ENCODE measurements at places on chromosomes 3 and 15.

DNA sequence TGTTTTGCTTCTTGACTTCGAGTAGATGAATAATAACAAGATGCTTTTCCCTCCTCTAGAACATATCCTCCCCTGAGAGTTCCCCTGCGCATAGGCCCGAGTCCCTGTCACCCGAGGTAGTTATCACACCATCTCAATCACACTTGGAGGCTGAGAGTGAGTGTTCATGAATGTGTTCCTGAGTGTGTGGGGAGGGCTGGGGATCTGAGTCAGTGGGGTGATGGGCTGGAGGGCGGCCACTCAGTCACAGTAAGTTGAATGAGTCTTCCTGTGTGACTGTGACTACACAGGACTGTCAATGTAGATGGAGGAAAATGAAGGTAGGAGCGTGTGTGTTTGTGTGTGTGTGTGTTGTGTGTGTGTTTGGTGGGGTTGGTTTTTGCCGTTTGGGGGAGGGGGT is 71.0 kb downstream of the SETD5 start:
- no peak for DNase-seq

DNA sequence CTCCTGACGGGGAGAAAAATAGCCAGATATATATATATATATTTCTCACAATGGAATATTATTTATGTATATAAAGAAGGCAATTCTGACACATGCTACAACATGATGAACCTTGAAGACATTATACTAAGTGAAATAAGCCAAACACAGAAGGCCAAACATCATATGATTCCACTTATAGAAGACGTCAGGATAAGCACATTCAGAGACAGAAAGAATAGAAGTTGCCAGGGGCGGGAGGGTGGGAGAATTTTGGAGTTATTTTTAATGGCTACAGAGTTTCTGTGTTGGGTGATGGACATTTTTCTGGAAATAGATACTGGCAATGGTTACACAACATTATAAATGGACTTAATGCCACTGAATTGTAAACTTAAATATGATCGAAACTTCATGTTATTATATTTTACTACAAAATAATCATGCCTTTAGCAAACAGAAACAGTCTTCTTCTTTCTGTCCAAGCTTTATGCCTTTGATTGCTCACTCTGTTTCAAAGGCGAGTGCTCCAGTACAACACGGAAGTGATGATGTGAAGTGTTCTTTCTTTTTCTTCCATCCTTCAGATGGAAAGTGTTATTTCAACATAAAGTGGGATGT is 514.0 kb downstream of the OCA2 start:
- no peak for DNase-seq

DNA sequence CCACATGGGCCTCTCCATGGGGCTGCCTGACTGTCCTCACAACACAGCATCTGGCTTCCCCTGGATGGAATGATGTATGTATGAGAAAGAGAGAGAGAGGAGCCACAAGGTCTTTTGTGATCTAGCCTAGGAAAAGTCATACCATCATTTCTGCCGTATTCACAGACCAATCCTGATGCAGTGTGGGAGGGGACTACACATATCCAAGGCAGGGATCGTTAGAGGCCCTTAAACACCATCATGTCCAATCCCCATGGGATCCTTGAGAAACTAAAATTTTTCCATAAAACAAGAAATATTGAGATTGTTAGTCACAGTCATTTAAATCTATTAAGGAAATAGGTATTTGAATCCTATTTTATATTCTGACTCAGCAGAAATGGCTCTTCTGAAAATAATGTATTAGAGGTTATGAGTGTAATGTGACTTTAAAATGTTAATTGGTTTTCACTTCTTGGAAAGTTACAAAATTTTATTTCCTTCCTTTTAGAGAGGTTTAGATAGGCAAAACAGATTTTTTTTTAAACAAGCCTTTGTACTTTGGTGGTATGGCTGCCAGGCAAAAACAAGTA is 65.1 kb upstream of the TSC22D2 start:
- DNase-seq, result no peak

DNA sequence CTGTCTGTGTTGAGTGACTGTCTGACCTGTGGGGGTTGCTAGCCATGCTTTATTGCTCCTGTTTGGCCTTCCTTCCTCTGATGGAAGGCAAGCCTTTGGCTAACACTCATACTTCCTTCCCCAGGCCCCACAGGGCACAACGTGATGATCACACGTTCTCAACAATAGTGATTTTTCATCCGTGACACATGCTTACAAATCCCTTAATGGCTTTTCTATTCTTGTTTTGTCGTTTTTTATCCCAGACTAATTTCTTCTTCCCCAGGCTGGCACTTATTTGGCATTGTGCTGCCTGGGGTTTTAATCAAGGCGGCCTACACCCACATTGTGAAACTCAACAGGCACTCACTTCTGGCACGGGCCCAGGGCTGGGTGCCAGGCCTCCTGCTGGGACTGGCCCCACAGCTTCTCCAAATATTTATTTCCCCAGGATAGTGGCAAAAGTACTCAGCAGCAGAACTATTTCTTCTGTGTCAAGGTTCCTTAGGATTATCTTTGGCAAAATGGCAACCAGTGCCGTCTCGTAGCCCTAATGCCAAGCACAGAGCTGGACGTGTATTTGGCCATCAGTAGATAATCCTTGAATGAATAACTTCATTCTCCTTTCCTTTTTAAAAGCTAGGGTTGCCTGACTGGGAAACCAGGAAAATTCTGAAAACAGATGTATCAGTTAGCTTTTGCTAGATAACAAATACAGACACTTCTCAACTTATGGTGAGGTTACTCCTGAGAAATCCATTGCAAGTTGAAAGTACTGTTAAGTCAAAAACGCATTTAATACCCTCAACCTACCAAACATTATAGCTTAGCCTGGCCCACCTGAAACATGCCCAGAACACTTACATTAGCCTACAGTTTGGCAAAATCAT is 30.6 kb downstream of the CMTM7 start:
- no peak for DNase-seq

- peak; percentile 33 for DNase-seq
These were observed 11.3 kb upstream of the RPL39L start for GRCh38 chr3:187150599-187150998.

- DNase-seq, result no peak
These were observed 156.5 kb upstream of the SLC2A2 start for GRCh38 chr3:171183042-171183441.

GRCh38 chr15:41988896-41989572 is 16.7 kb upstream of the EHD4 start:
- DNase-seq, result no peak

- DNase-seq, result no peak
These were observed 461.8 kb downstream of the MAGI1 start for GRCh38 chr3:65576966-65577365.

GRCh38 chr3:8617921-8618320 is 26.7 kb downstream of the SSUH2 start:
- no peak for DNase-seq

- no peak for DNase-seq
These were observed 46.4 kb downstream of the TIPARP start for GRCh38 chr3:156720826-156721225.

- DNase-seq, result no peak
These were observed 25.7 kb upstream of the GRAMD1C start for GRCh38 chr3:113812854-113813253.

DNA sequence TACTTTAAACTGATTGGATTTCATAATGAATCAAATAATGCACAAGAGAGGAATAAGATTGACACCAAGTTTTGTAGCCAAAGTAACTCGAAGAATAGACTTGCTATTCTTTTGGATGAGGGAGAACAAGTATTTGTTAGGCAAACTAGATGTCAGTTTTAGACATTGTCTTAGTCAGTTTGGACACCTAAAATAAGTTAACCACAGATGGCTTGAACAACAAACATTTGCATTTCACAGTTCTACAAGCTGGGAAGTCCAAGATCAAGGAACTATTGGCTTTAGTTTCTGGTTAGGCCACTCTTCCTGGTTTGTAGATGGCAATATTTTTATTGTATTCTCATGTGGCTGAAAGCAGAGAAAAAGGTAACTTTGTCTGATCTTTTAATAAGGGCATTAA is 61.3 kb upstream of the OSTN start:
- DNase-seq, result no peak

DNA sequence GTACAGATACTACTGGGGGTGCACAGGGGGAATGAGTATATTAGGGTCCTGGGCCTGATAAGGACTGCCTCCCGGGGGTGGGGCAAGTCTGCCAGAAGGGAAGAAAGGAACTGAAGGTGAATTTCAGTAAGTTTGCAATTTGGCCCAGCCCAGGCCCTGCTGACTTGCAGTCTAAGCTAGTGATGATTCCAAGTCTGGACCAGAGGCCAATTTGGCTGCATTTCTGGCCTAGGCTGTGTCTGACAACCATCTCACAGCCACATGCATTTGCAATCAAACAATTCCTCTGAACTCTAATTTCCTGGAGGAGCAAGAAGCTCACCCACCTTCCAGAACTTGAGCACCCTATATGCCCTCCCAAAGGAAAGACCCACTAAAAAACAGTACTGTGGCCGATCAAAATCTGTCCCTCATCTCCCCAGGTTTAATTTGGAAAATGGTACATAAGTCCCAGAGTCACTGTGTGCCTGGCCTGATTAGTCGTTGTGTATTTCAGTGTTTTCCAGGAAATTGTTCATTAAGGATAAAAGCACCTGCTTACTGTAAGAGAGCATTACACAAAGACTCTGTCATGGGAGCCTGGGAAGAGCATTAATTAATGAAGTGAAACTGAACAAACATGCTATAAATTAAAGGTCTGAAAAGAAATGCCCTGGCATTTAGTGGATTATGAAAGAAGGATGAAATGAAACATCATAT is 114.5 kb downstream of the MEGF11 start:
- no peak for DNase-seq

DNA sequence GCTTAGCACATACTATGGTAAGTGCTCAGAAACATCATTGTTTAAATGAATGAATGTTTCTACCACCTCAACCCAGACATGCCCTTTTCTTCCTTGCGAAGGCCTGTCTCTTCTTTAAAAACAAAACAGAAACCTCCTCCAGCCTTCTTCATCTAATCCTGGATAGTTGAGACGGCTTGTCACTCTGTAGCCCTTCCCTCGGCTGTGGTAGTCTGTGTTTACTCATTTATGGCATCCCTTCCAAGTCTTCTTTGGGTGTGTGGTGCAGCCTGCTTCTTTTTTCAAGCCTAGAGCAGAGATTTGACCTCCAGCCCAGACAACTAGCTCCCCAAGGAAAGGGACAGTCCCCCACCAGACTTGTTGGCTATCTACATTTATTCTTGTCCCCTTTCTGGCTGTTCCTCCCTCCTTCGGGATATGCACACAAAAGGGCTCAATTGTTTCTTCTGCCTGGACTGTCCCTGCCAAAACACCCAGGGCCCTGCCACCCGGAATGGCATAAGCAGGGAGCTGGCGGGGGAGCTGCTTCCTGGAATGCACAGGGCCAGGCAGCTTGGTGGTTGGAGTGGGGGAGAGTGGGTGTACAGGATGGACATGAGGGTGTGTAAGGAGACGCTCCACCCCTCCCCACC is 67.8 kb downstream of the ITGA11 start:
- no peak for DNase-seq

GRCh38 chr3:167866331-167866730 is 130.8 kb downstream of the SERPINI1 start:
- no peak for DNase-seq
